CD4-positive, alpha-beta T cell treated with Interleukin-12 subunit alpha and Interleukin-12 subunit beta, for 1 hour (primary cell): ENCODE measurements at places on chromosomes 5 and 9.
A peak's percentile ranks its signal among the peaks of the same experiment; 100 is the strongest.

DNA sequence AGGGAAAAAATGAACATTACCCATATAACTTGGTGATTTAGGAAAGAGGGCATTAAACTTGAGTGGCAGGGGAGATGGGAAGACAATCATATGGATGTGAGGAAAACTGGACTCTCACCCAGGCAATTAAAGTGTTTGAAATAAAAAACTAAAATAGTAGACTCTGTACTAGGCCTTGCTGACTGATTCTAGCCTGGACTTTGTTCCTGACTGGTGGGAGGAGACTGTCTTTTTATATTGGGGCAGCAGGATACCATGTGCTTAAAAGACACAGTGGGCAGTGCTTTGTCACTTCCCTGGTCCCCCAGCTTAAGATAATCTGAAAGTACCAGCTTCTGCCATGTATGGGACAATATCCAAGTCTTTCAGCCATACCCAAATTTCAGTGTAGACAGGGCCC, 107.0 kb downstream of the ACTL7B start:
- DNase-seq: no peak

GRCh38 chr5:112643339-112643971, 94.2 kb upstream of the APC start:
- DNase-seq: no peak

DNA sequence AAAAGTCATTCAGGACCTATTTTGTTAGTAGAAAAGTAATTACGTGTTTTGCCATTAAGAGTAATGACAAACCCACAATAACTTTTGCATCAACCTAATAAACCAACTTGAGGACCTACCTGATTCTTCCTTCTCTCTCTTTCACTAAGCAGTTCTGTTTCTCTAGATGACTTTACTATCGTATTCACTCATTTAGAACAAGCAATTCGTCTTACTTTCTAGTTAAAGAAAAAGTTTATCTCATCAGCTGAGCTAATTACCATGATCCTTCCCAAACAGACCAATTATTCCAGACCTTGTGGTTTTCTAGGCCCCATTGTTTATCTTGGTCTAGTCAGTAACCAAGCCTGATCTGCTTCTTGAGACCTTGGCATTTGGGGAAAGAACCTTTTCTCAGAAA, 49.6 kb upstream of the PRDM9 start:
- DNase-seq: no peak

DNA sequence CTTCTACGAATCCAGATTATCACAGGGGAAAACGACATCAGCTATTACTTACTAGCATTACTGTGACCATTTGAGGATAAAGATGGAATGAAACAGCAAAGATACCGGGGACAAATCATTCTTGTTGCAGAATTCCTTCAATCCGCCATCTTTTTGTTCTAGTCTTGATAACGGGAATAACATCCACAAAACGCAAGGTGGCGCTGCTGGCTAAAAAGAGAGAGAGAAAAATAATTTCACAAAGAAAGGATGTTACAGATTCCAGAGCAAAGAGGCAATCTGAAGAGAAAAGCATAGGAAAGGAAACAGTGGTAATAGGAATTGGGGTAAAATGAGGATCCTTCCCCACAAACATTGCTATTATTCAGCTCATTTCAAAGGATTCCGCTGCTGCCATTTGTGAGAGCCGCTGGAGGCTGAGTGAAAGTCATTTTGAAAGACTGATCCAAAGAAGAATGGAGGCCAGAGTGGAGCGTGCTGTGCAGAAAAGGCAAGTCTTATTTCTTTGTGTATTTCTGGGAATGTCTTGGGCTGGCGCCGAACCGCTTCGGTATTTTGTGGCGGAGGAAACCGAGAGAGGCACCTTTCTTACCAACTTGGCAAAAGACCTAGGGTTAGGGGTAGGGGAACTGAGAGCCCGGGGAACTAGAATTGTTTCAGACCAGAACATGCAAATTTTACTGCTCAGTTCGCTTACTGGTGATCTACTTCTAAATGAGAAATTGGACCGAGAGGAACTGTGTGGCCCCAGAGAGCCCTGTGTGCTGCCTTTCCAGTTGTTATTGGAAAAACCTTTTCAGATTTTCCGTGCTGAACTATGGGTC, at the start of gene PCDHB7:
Gene PCDHB7 (plus strand): TSS at position 264 of the 824 bp plus-strand sequence. CDS start 192 bp downstream, at position 456.
- DNase-seq: peak; percentile 12

- DNase-seq: peak; percentile 80
These were observed 7.5 kb downstream of the NHP2 start for GRCh38 chr5:178145965-178146820.

DNA sequence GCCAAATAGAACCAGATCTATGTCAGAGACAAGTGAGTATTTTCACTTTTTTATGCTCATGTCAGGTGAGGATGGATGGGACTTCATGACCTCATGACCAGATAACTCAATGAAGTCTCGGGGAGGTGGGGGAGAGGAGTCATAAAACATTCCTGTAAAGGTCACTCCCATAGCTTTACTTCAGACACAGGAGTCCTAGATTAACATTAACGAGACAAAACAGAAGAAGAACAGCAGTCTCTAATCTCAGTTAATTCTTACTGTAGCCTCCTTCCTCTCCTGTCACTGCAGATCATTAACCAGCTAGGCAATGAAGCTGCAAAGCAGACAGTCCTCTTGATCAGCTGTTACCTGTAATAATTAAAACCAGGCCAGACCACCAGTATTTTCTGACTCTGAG, 11.2 kb downstream of the CRHBP start:
- no peak for DNase-seq

DNA sequence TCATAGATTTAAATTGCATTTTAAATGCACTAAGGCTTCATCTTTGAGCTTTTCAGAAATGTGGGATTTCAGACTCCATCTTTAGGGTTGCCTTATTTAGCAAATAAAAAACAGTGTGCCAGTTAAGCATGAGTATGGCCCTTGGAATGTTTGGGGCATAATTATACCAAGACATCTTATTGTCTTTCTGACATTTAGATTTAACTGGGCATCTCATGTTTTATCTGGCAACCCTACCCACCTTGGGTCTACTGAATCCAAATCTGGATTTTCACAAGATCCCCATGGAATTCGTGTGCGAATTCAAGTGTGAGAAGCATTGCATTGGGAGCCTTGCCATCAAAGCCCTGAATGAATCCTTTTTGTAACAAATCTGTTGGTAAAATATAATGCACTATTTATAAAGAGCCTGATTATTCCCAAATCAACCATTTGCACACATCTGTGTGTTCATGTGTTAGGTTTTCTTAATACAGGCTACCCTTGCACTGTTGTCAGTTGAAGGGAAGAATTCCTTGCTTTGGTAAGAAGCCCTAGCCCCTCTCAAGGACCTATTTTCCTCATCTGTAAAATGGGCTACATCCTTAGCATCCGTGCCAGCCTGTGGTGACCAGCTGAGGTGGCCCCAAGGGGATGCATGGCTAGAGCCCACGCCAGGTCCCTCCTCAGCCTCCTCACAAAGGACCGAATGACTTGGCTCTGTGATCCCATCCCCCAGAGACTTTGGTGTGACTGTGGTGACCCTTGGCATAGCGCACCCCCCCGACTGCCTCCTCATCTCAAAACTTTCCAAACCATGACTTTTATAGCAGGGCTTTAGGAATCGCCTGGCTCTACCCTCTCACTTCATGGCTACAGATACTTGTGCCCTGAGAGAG, 8.1 kb downstream of the GSN start:
- no peak for DNase-seq

DNA sequence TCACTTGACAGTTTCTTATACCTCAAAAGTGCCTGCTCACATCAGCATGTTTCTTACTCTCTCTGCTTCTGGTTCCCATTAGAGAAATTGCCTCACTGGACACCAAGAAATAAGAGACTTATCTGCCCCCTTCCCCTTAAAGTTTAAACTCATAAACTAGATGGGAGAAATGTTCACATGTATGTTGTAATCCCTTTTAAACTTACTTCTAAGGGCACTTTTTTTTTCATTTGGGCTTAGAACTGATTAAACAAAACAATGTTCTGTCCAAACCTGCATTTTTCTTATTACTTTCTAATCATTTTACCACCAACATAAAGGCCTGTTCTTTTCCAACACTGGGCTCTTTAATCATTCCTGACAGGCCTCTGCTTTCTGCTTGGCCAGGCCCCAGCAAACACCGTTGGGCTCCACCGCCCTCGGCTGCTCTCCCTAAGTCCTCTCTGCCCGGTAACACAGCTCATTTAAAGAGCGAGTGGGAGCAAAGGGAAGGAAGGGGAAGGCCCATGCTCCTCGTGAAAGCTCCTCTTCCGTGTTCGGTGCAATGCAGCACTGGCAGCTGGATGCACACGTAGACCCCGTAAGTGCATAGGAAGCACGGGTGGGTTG, 53.4 kb downstream of the ROR2 start:
- DNase-seq: no peak
